ENCODE measurements at places on chromosomes 5 and 9. TPM values are rescaled to one million over a fixed set of nuclear protein-coding genes. Genes with fewer than 3 reads are reported as not detected.

DNA sequence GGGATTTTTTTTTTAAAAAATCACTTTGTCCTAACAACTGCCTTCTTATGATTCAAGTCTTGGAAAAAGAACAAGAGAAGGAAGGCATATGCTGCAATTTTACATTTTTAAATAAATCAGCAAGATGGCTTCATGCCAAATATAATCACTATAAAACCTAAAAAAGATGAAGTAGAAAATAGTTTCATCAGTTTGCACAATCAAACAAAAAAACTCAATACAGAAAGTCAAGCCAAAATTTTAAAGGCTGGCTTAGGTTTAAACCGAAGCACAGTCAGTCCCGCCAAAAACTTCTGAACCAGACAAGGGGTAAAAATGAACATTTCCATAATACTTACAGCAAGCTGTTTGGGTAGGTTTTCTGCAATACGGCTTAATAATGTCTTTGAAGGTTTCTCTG, 57.3 kb downstream of the ZFR start:
- DNase-seq, result no peak

PCDHA12 gene
- total RNA-seq, result not detected

- no peak for DNase-seq
Measured at GRCh38 chr9:32625320-32625719, 10.1 kb downstream of the TAF1L start.

FAF2 gene
- 60.9 TPM for total RNA-seq

DNA sequence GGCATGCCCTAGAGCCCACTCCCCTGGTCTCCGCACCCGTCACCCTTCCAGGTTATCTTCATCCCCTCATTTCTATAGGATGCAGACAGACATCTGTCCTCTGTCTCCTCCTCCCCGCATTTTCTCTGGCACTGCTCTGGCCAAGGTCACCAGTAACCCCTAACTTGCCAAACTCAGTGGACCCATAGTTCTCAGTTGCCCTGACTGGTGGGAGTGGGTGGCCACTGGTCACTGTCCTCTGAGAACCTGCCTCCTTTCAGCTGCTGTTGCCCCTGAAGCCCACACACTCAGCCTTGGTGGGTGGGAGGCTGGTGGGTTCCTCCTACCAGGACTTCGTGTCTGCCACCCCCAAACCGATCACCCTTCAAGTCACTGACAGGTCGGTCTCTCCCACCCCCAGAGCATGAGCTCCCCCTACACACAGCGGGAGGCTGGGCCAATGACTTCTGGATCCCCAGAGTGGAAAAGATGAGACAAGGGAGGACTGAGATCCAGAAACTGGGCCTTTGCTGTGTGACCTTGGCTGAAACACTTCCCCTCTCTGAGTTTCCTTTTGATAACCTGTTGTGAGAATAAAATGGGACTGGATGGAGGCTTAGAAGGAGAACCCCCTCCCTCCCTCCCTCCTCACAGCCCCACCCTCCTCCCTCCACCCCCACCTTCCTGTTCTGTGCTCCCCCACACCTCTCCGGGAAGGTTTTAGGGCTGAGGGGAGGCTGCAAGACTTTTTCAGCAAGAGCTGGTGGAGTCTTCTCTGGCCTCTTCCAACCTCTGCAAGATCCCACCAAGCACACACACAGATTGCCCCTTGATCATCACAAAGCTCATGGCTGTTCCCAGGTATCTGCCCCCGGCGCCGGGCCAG, 2.4 kb upstream of the DBN1 start:
- DNase-seq, result no peak

FAM193B gene
- total RNA-seq, result 24.9 TPM

DNA sequence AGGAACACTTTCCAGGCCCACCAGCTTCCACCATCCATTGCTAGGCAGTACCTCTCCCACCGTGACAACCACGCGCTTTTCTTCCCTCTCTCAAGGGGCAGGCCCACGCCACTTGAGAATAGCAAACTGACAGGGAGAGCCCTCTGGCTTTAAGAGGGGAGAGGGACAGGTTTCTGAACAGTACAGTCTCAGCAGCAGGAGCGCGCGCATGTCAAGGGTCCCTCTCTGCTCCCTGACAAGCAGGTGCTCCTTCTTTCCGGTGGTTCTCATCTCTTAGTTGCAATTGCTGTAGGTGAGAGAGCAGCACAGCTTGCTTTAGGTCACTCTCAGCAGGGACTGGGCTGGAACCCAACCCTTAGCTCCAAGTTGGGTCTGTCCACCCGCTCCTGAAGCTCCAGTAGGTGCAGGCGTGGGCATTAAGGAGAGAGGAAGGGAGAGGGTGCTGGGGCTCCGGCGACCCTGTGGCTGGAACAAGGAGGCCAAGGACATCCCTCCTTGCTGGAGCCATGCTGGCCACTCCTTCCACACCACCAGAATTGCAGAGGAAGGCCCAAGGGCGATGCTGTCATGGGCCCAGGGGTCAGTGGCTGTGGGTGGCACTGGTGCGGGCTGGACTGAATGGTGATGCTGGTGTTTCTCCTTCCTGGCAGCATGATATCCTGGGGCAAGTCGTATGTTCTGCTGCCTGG, 9.0 kb upstream of the PHF2 start:
- no peak for DNase-seq

DNA sequence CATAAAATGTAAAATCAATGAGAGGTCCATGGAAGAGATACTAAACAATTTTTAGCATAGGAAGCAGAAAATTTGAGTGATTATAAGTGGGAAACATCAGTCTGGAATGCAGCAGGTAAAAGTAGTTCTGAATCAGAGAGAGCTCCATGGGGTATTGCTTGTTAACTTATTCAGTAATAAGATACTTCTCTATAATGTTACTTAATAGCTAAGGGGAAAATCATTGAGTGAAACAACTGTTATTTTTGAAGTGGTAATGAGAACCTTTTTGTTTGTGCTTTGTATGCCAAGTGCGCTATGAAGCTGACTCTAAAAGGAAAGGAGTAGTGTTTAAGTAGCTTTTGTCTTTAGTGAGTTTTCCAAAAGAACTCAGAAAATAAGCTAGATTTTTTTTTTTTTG, 95.2 kb downstream of the ERBIN start:
- no peak for DNase-seq

LCN10 gene
- total RNA-seq, result not detected

BARX1 gene
- total RNA-seq, result not detected

DNA sequence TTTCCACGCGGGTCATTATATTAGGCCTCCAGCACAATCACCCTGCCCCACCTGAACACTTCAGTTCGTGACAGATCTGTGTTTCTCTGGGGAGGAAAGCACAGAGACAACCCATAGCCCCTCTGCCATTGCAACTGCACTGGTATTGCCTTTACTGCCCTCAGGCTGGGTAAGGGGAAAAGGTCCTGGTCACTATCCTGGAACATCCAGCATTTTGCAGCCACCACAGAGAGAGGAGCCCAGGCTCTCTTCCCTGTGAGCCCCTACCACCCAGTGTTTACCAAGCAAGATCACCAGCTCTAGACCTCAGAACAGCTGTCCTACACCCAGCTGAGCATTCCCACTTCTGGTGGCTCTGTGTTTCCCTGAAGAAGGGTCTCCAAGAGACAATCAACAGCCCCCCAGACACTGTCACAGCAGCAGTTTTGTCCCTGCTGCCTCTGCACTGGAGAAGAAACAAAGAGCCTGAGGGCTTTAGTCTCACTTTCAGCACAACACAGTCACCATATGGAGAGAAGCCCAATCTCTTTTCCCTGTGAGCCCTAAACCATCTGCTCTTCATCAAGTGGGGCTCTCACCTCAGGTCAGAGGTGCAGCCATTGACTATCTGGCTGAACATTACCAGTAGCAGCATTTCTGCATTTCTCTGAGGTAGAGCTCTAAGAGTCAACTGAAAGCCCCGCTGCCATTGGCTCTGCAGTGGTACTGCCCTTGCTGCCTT, 655.2 kb upstream of the FAM174A start:
- no peak for DNase-seq

GRCh38 chr9:112869041-112869529, 21.6 kb downstream of the SLC46A2 start:
- no peak for DNase-seq

GRCh38 chr5:98911280-98912040, 17.3 kb downstream of the CHD1 start:
- no peak for DNase-seq

DNA sequence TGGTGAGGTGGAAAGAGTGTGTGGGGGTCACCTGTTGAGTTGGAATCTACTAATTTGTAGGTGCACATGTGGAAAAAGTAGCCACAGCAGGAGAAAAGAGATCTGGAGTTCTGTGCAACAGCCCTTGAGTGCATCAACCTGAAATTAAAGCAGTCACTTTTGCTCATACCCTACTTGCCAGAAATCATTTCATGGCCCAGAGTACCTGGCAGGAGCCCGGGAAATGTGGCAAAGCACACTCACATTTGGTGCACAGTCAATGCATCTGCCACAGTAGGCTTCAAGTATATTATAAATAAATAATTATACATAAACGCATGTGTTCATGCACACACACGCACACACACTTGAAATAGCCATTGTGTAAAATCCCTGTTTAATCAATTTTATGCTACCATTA, 203.0 kb downstream of the ICE1 start:
- DNase-seq, result no peak

DNA sequence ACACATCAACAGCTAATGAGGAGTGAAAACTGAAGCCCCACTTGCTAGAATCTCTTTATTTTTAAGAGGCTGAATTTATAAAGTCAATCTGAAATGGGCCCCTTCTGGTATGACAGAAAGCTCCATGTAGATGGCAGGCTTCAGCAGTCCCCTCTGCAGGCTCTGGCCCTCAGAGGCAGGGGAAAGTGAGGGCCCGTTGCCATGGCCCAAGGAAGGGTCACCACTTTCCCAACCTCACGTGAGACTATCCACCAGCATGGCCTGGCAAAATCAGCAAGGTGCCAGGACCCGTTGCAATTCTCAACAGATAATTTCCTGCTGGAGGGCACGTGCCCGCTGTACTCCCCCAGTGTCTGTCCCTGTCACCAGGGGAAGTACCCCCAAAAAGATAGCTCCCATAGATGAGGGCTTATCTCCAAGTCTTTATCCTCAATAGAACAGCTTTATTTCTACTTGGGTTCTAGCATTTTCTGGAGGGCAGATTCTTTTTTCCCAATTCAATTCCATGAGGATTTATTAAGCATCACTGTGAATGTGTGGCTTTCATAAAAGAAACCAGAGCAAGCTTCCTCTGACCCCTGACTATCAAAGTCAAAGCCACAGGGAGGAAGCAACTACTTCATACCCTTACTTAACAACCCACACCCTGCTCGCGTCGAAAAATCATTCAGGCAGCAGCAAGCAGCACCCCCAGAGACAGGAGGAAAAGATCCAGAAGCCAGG, 85.4 kb upstream of the FSTL4 start:
- DNase-seq, result no peak

ROR2 gene
- 0.66 TPM for total RNA-seq

SLC46A2 gene
- total RNA-seq, result not detected

DNA sequence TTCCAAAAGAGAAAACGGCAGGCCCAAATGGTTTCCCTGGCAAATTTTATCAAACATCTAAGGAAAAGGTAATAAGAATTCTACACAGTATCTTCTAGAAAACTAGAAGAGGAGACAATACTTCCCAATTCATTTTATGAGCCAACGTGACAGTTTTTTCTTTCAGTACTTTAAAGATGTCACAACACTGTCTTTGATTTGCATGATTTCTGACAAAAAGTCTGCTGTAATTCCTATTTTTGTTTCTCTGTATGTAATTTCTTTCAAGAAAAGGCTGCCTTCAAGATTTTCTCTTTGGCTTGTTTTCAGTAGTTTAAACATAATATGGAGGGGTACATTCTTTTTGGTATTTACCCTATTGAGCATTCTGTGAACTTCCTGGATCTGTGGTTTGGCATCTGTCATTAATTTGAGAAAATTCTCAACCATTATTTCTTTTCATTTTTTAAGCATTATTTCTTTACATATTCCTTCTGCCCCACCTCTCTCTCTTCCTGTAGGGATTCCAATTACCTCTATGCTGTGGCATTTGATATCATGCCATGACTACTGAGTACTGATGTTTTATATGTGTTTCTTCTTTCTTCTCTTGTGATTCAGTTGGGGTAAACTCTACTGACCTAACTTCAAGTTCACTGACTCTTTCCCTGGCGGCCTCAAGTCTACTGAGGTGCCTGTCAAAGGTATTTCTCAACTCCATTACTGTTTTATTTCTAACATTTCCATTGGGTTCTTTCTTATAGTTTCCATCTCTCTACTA, 32.2 kb downstream of the ANKS6 start:
- DNase-seq, result no peak

Data from SJSA1 (cell line).